ENCODE measurements at places on chromosomes 11 and 22.

- DNase-seq, result no peak
Measured at GRCh38 chr11:95230810-95231126, 234 bp downstream of the SESN3 start.

DNA sequence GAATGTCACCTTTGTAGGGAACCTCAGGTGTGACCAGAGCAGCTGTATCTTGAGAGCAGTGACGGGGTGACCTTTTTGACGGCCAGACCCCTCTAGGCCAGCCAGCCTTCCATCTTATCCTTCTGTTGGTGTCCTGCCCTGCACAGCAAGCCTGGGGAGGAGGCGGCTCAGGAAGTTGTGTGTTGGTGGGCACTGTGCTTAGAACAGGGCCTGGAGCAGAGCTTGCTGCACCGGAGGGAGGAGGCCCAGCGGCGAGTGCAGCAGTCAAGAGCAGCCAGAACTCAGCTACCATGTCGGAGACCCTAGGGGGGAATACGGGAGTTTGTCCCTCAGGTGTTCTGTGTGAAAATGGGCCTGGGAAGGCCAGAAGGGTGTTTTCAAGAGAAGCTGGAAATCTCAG is 129.4 kb downstream of the OSBP2 start:
- no peak for DNase-seq

DNA sequence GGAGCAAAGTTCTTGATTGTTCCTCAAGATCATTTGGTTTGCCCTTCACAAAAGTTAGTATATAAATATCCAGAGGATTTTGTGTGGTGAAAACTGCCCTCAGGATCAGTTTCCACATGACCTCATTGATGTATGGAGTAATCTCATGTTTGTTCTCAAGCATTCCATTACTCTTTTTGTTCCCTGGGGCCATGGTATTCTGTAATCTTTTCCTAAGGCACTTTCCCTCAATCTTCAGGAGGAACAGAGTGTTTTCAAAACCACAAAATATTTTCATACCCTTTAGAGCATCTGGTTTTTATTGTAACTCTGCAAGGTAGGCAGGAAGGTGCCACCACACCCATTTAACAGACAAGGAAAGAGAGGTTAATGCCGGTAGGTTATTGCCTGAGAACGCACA is 99.6 kb downstream of the FAM181B start:
- DNase-seq, result no peak

- no peak for DNase-seq
Measured at GRCh38 chr11:107439586-107440167, 17.9 kb downstream of the CWF19L2 start.

DNA sequence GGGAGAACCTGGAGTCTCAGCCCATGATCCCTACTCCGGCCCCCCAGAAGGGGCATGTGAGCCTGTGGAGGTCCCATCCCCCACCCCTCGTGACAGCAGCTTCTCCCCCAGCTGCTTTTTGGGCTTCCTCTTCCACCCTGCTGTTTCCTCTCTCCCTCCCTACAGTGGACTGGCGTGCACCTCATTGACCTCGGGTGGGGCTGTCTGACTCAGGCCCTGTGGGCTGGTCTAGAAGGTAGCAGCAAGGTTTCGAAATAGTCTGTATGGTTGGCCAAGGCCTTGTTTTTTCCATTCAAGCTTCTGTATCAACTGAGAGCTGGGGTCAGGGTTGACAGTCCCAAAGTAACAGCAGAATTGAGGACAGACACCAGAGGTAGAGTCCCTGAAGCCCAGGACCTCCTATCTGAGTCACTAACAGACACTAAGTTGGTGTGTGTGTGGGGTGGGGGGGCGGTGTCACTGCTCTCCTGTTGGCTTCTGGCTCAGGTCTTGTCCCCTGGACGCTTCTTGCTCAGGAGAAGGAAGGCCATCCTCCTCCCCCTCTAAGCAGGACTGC is 7.7 kb downstream of the SLC37A2 start:
- DNase-seq, result no peak

DNA sequence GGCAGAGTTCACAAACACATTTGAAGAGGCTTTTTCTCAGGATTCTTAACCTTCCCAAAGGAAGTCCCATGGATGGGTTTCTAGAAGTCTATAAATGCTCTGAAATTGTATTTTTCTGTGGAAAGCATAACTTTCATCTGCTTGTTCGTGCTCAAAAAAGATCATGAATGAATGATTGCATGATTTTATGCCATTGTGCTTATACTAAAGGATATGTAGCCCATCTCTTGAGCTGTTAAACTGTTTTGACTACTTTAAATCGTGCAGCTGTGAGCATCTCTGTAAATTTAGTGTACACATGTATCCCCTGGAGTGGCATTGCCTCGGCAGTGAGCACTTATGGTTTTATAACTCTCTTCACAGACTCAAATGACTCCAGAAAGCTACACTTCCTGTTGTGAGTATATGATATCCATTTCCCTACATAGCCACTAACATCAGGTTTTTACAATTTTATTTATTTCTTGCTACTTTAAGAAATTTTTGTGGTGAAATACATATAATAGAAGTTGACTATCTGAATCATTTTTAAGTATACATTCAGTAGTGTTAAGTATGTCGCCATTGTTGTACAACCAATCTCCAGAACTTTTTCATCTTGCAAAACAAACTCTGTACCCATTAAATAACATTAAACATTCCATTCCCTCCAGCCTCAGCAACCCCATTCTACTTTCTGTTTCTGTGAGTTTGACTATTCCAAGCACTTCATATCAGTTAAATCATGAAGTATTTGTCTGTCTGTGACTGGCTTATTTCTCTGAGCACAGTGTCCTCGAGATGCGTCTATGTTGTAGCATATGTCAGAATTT is 8.0 kb downstream of the NEAT1 start:
- DNase-seq, result no peak

DNA sequence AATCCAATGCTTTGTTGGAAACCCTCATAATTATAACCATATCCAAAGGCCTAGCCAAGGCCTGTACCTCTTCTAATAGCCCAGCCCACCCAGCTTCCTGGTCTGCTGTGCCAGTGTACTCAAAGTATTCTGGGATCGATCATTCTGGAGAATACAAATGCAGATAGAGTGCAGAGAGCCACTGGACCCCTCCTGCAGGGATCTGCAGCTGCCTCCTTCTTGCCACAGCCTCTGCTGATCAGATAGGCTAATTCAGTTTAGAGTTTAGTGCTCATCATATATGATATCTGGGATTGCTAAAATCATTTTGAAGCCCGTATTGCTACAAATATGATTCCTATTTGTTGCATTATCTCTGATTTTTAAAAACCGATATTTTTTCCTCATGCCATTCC is 17.5 kb downstream of the CASP5 start:
- no peak for DNase-seq

- no peak for DNase-seq
Measured at GRCh38 chr22:34763496-34763895, 302.5 kb upstream of the ISX start.

DNA sequence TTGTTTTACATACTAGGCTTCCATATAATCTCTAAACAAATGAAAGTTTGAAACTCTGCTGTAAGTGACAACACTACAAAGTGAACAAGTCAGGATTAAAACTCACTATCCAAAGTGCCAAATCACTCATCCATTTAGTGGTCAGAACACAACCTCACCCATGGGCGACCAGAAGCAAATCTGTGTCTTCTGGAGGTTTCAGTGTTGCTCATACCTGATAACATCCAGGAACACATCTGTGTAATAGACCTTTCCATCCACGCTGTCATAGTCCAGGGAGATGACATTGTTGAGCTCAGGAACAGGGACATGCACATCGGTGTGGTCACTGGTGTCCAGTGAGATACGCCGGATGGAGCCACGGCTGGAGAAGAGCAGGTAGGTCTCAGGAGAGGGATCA is 28.5 kb upstream of the CKAP5 start:
- no peak for DNase-seq

GRCh38 chr11:126123686-126124085 is 61.0 kb upstream of the CDON start:
- DNase-seq, result no peak

Measured in effector memory CD4-positive, alpha-beta T cell (primary cell).